ENCODE measurements at places on chromosomes 5 and 9.

DNA sequence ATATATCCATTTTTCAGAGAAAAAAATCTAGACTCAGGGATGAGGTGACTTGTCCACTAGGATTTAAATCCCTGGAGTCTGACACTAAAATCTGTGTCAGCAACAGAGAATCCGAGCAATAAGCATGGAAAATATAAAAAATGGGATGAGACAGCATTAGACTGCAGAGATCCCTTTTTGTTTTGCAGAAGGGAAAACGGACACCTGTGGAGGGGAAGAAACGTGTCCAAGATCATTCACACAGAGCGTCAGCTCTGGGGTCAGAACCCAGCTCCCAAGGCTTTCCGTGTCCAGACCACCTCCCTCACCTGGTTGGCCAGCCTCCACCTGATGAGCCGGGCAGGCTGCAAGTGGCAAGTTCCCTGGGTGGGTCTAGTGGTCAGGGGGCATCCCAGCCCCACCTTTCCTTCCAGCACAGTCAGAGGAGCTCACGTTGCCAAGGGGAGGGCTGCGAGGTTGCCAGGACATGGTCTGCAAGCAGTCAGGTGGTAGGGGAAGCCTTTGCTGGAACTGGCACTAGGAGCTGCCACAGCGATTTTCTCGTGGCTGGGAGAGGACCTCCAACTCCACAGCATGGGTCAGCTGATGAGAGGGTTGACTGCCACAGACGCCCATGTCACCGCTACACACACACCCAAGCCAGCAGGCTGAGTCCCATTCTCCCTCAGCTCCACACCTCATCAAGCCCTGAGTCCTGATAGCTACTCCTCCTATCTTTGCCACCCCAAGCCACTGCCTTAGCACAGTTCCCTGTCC lies 65.9 kb upstream of the CPLX2 start:
- DNase-seq: no peak

- DNase-seq: no peak
These were observed 14.8 kb downstream of the ASPN start for GRCh38 chr9:92467511-92467910.

DNA sequence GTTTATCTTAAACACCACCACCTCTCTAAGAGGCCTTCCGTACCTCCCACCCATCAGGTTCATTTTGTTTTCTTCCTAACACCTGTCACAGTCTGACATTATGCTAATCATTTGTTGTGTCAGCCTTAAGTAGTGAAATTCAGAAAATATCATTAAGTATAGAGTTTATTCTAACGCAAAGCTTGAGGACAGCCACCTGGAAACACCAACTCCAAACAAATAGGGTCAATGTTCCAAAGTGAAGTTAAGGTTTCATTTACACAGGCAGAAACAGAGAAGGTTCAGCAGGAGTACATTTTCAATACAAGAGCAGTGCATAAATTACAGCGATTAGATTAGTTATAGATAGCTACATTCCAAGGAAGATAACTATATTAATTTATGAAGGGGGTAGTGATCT lies 1.3 kb upstream of the SMC5 start:
- no peak for DNase-seq

DNA sequence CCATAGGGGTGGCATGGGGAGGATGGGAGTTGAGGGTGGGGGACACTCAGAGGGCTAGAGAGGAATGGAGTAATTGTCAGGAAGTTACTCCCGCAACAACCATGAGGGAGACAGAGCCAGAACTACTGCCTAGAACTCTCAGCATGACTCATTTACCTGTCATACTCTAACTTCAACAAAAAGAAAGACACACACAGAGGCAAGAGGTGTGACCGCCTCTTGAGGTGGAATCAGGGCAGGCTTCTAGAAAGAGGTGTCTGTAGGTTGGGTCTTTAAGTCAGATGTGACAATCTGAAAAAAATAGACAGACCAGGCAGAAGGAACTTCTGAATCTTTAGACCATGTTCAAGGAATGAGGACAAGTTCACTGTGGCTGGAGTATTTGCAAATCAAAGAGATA lies 73.4 kb downstream of the GABBR2 start:
- no peak for DNase-seq

- DNase-seq: no peak
These were observed 196.9 kb downstream of the TUSC1 start for GRCh38 chr9:25481372-25481771.

GRCh38 chr5:139755892-139756671 lies 39.5 kb upstream of the PSD2 start:
- peak; percentile 77 for DNase-seq

DNA sequence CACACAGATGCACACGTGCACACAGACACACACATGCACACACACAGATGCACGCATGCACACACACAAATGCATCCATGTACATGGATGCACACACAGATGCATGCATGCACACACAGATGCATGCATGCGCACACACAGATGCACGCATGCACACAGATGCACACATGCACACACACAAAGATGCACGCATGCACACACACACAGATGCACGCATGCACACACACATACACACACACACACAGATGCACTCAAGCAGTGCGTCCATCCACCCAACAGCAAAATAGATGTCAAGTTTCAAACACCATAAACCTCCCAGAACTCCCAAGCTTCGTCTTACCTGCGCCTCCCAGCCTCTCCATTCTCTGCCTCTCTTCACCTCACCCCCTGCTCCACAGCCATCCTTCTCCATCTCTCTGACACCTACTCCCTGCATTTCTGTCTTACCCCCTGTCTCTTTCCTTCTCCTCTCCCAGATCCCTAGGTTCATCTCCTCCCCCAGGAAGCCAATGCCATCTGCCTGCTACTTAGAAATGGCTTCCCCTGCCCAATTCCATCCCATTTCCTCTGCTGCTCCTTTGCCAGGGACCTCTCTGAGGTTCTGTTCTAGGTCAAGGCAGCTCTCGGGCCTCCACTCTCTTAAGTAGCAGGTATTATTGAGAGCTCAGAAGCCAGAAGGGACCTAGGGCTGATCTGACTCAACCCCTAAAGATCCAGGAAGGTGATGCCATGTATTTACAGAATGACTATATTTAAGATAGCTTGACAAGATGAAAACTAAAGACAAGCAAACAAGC lies 297.2 kb downstream of the MED10 start:
- no peak for DNase-seq

- no peak for DNase-seq
These were observed 17.5 kb downstream of the CDH12 start for GRCh38 chr5:22835686-22836085.
